ENCODE measurements at places on chromosomes 2 and 18.

DNA sequence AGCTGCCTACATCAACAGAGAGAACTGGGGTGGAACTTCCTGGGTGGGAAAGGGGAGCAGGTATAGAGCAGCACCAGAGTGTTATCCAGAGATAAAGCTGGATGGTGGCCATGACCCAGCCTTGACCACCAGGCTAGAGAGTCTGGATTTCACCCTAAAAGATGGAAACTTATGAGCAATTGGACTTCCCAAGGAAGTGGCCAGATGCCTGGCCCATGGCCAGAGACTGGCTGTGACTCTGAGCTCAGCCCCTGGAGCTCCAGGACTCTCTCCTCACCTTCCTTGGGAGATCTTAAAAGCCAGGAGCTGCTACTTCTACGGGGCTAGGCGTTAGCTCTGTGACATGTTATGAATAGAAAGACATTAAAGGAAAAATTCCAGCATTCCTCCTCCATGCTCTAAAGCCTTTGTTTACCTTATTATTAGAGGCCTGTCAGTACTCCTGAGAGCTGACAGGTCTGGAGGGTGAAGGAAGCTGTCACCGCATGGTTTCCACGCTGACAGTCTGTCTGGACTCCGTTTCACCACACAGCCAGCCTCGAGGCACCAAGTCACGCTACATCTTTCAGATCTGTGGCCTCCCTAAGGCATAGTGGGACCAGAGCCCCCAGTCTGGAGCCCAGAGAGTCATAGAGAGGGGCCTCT, 260.0 kb upstream of the SIX2 start:
- DNase-seq = no peak

GRCh38 chr2:117737846-117738245, 76.6 kb upstream of the DDX18 start:
- no peak for DNase-seq

GRCh38 chr2:238682536-238682935, 165.3 kb upstream of the TWIST2 start:
- DNase-seq = no peak

DNA sequence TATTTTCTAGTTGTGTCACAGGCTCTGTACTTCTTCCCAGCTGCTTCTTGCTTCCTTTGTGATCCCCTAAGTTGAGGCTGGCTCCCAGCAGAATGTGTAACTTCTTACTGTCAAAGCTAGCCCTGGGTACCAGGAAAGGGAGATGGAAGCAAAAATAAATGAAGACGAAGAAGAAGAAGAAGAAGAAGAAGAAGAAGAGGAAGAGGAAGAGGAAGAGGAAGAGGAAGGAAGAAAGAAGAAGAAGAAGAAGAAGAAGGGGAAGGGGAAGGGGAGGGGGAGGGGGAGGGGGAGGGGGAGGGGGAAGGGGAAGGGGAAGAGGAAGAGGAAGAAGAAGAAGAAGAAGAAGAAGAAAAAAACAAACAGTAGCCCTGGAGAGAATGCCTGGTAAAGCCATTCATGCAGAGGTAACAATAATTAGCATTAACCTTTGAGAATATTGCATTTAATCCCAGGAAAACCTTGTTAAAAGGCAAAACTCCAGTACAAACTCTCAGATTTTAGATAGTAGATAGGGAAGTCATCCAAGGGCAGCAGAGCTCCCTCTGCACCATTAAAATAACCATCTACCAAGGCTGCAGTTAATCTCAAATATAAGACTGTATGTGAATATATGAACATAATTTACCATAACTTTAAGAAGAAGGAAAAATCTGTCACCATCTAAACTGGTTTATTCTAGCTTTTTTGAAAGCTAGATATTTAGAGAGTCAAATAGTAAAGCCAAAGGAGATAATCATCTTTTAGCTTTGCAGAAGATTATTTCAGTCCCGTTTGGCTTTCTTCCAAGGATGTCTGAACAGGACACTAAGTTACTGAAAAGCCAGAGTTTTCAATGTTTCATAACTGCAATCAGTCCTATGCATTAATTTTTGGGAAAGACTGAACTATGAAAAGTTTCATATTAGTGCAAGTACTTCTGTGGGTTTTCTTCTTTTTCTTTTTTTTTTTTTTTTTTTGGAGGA, 44.3 kb upstream of the FBXO11 start:
- no peak for DNase-seq

DNA sequence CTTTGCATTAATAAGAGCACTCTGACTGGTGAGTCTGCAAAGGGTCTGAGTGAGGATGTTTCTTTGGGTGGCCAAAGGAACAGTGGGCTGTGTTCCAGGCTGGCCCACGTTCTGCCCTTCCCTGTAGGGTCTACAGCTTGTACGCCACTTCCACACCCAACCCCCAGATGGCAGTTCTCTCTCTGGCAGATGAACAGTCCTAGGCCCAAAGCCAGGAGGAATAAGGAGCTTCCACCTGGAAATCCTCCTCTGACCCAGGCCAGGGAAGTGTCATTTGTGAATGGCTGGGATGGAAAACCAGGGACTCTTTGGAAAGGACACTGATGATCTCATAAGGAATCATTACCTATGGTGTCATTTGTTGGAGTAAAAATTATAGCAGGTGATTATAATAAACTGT, 6.6 kb downstream of the OTOF start:
- DNase-seq = no peak

GRCh38 chr2:100524331-100524730, 38.5 kb upstream of the PDCL3 start:
- no peak for DNase-seq

- no peak for DNase-seq
These were observed 161.1 kb downstream of the GFPT1 start for GRCh38 chr2:69225933-69226332.

DNA sequence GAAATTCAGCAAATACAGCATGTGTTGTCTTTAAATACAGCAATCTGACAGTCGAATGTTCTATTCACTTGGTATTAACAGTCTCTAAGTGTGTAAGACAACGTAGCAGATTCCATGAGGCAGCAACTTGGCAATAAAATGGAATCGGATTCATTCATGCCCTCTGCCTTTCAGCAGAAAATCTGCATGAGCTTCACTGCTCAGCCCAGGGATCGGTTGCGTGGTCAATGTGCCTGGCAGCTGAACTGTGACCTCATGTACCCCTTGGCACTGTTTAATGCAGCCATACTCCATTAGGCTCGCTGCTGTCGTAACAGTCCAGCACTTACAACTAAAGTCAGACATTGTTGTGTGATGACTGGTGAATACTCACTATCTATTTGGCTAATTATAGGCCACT, 17.7 kb upstream of the RGPD4 start:
- DNase-seq = peak; percentile 54

DNA sequence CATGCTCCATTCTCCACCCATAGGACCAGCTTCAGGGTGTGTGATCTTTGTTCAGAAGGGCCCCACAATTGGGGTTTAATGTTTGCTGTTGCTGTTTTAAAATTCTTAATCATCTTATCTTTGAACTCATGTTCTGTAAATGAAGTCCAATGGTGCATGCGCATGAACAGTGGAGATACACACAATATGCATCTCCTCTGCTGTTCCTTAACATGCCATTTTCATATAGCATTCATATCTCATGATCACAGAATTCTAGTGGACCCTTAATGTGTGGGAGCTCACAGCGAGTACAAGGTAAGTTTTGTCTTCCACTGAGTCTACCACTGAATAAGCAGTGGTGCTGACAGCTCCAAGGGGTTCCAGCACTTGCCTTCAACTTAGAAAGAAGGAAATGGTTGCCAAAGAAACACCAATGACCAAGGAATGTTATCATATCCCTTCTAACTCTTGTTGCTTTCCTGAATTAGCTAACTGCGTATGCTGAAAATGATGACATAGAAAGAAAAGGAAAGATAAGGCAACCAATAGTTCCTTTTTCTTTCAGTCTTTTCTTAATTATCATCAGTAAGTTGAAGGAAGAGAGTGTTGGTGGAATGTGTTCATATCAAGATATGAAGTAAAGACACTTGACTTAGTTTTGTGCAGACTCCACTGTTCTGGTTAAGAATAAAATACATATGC, 258.9 kb upstream of the FBXO11 start:
- DNase-seq = no peak

DNA sequence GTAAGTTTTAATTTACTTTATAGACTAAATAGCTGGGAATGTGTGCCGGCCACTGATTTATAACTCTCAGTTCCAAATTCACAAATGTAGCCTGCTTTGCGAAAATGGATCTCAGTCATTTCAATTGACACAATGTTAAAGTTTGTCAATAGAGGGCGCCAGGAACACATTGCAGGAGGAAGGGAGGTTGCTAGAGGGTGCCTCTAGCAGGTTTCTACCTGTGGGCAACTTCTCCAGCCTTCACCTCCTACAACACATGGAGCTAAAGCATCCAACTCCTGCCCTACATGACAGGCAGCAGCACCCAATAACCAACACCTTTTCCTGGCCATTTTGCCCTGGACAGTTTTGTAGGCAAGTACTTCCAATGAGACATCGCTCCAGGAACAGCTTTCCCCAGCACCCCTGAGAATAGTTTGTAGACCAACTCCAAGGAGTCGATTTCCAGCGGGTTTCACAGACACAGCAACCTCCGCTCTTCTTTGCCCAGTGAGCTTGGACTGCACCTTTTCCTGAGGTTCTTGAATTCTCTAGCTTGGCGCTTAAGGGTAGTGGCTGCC, 784.8 kb upstream of the CDH2 start:
- DNase-seq = no peak

GRCh38 chr2:54579682-54580620, 123.8 kb downstream of the SPTBN1 start:
- DNase-seq = no peak

DNA sequence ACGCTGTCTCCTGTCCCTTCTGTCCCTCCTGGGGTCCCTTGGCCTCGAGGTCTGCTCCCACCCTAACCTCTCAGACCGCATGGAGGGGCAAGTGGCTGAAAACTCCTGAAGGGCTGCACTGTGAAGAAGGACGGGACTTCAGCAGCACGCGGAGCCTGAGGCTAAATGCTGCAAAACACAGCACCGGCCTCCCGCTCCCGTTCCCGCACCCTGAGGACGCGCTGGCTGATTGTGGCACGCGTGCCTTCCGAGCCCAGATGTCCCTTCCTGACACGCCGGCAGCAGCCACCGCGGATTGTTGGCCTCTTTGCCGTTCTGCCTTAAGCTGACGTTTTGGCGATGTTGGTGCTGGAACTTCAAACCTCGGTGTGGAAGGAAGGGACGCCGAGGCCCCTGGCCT, 125.9 kb upstream of the CTDP1 start:
- no peak for DNase-seq

Data from NCI-H774 (cell line).